ENCODE measurements at places on chromosomes 16 and 17. TPM values are rescaled to one million over a fixed set of nuclear protein-coding genes. Genes with fewer than 3 reads are reported as not detected.

DNA sequence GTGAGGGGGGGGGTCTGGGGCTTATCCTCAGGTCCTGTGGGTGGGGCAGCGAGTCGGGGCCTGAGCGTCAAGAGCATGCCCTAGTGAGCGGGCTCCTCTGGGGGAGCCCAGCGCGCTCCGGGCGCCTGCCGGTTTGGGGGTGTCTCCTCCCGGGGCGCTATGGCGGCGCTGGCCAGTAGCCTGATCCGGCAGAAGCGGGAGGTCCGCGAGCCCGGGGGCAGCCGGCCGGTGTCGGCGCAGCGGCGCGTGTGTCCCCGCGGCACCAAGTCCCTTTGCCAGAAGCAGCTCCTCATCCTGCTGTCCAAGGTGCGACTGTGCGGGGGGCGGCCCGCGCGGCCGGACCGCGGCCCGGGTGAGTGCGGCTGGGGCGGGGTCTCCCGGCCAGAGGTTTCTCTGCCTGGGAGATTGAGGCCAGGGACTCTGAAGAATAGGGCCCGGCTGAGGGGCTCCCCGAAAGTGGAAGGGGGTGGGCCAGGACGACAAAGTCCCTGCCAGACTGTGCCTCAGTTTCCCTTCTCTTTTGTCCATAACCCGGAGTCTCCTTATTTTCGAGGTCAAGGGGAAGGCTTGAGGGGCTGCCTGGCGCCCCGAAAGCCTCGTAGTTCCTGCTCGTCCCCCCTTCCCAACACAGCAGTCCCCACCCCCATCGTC lies at the start of gene FGF11:
FGF11 (plus strand) TSS at position 51 of the 651 bp plus-strand sequence; CDS start at position 160, 109 bp downstream.
- H3K4me1 ChIP-seq: peaks cover 2% of the 10 kb centered on the region
- DNase-seq: no peak
- H3K27me3 ChIP-seq: peaks cover 11% of the 10 kb centered on the region
- peak within 1 kb of the TSS; percentile 65 for H3K4me3 ChIP-seq

GRCh38 chr17:44914148-44914547 lies 1.2 kb downstream of the GFAP start:
- no peak overlapping the region for H3K4me3 ChIP-seq
- H3K27me3 ChIP-seq: peaks cover 21% of the 10 kb centered on the region
- no peak for DNase-seq
- peaks cover 5% of the 10 kb centered on the region for H3K4me1 ChIP-seq

- H3K27ac ChIP-seq: no peak overlapping the region
- DNase-seq: no peak
- no peaks in the 10 kb centered on the region for H3K27me3 ChIP-seq
- H3K4me1 ChIP-seq: peaks cover 5% of the 10 kb centered on the region
Observed at GRCh38 chr17:41971721-41972523, 5.3 kb downstream of the CNP start.

DNA sequence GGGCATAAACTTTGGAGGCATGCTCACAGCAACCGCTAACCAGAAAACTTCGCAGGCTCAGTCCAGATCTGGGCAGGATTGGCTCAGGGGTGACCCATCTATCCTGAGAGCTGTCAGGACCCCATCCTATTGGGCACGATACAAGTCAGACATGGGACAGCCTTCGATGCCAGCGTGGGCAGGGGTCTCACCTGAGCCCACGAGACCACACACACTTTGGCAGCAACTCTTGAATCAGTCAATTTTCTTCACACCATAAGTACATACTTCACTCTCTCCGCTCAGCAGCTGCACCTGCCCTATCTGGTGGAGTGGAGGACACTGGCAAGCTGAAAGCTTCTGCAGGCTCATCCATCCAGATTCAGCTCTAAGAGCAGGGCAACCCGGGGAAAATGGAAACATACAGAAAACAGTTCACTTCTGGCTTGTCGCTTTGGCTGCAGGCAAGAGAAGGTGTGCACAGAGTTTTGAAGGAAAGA lies 48.3 kb downstream of the ZFHX3 start:
- no peak for DNase-seq
- H3K27ac ChIP-seq: no peak overlapping the region
- no peaks in the 10 kb centered on the region for H3K4me1 ChIP-seq
- no peaks in the 10 kb centered on the region for H3K27me3 ChIP-seq
- H3K4me3 ChIP-seq: no peak overlapping the region
- H3K36me3 ChIP-seq: no peaks in the 10 kb centered on the region

GRCh38 chr16:56769677-56770076 lies 39.7 kb downstream of the NUP93 start:
- no peak overlapping the region for H3K4me3 ChIP-seq
- no peaks in the 10 kb centered on the region for H3K4me1 ChIP-seq

- no peak overlapping the region for H3K27ac ChIP-seq
- H3K36me3 ChIP-seq: no peaks in the 10 kb centered on the region
- H3K4me3 ChIP-seq: no peak overlapping the region
- H3K27me3 ChIP-seq: no peaks in the 10 kb centered on the region
- DNase-seq: no peak
Observed at GRCh38 chr16:75559564-75560372, 3.7 kb upstream of the TMEM231 start.

- no peak for DNase-seq
- no peak overlapping the region for H3K4me3 ChIP-seq
- no peaks in the 10 kb centered on the region for H3K36me3 ChIP-seq
- no peak overlapping the region for H3K27ac ChIP-seq
- H3K4me1 ChIP-seq: no peaks in the 10 kb centered on the region
Observed at GRCh38 chr16:10205688-10206087, 23.5 kb upstream of the GRIN2A start.

DNA sequence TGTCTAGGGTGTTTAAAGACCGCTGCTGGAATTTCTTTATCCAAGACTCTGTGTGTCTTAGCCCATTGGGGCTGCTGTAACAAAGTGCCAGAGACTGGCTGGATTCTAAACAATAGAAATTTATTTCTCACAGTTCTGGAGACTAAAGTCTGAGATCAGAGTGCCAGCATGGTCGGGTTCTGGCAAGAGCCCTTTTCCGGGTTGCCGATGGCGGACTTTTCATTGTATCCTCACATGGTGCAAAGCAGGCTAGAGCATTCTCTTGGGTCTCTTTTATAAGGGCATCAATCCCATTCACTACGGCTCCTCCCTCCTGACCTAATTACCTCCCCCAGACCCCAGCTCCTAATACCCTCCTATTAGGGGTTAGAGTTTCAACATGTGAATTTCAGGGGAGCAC lies 9.5 kb downstream of the NLRC5 start:
- no peak overlapping the region for H3K4me3 ChIP-seq
- H3K4me1 ChIP-seq: no peaks in the 10 kb centered on the region
- no peak overlapping the region for H3K27ac ChIP-seq
- peaks cover 5% of the 10 kb centered on the region for H3K27me3 ChIP-seq
- no peaks in the 10 kb centered on the region for H3K36me3 ChIP-seq
- no peak for DNase-seq

DNA sequence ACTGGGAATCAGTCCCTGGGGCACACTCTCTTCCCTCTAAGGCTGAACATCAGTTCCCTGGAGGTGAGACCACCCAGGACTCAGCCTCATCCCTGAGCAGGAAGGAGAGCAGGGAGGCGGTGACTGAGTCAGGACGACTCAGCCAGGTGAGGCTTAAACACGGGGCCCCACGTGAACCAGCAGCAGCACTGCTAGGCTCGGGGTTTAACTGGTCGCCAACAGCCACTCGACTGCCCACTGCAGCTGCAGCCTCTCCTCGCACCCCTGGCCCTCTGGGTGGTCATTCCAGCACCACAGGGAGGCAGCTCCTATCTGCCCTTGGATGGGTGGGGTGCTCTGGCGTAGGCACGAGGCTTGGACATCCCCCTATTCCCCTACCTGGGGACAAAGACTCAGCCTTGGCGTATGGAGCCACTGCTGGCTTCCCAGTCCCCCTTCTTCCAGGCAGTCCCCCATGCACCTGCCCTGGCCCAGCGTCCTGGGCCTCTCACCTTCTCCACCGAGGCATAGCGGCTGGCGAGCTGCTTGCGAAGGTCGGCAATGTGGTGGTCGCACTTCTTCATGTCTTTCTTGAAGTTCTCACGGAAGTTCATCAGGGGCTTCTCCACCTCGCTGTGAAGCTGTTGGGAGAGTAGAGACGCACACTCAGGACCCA lies 21.2 kb upstream of the RCVRN start:
- H3K36me3 ChIP-seq: no peaks in the 10 kb centered on the region

DNA sequence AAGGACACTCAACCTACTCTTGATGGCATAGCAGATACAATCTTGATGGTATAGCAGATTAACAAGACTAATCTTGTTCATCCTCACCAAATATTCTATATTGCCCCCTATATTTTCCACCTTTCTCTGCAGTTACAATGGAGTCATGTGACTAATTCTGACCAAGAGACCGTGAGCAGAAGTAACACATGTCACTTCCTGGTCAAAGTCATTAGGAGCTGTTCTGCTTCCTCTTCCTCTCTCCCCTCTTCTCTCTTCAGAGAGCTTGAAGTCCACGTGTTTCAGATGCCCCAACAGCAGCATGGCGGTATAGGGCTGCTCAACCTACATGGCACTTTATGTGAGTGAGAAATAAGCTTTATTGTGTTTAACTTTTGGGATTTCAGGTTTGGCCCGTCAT lies 55.3 kb upstream of the ERCC4 start:
- no peak for DNase-seq
- no peak overlapping the region for H3K4me3 ChIP-seq
- no peak overlapping the region for H3K27ac ChIP-seq
- no peaks in the 10 kb centered on the region for H3K4me1 ChIP-seq

GRCh38 chr17:77119668-77120301 lies 21.0 kb upstream of the SEC14L1 start:
- no peak for DNase-seq
- H3K4me3 ChIP-seq: no peak overlapping the region
- H3K4me1 ChIP-seq: no peaks in the 10 kb centered on the region

GRCh38 chr17:44268709-44269534 lies 987 bp upstream of the SLC4A1 start:
- no peaks in the 10 kb centered on the region for H3K36me3 ChIP-seq
- no peak overlapping the region for H3K4me3 ChIP-seq
- no peak overlapping the region for H3K27ac ChIP-seq
- peaks cover 7% of the 10 kb centered on the region for H3K4me1 ChIP-seq

DNA sequence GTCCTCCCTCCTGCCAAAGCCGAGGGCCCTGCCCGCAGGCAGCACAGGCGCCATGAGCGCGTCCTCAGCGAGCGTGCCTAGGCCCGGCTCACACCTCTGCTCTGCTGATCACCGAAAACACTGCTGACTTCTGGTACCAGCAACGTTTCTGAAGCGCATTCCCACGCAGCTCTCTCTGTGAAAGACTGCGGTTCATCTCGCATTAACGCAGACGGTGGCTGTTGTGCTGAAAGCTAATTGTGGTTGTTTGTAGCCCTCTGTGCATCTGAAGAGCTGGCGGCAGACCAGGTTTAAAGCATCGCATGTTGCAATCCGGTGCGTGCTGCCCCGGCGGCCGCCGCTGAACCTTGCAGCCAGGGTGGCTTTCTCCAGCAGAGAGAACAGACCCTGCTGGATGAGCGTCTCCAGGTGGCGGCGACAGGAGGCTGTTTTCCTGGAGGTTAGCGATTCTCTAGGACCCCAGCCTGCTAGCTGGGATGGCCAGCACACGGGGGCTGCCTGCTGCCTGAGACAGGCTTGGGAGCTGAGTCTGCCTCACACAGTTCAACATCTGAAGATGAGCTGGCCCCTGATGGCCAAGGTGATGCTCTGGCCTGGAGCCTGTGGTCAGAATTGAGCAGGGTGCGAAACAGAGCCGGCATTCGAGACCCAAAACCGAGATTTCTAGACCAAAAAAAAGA lies 49.8 kb upstream of the CHMP6 start:
- H3K4me3 ChIP-seq: no peak overlapping the region
- H3K36me3 ChIP-seq: no peaks in the 10 kb centered on the region
- DNase-seq: no peak
- no peaks in the 10 kb centered on the region for H3K4me1 ChIP-seq

- H3K27me3 ChIP-seq: no peaks in the 10 kb centered on the region
- no peak for DNase-seq
- no peak overlapping the region for H3K27ac ChIP-seq
- H3K4me1 ChIP-seq: peaks cover 19% of the 10 kb centered on the region
- no peak overlapping the region for H3K4me3 ChIP-seq
Observed at GRCh38 chr17:46175891-46176290, 17.3 kb downstream of the KANSL1 start.

- peaks cover 10% of the 10 kb centered on the region for H3K36me3 ChIP-seq
- no peak overlapping the region for H3K27ac ChIP-seq
- no peaks in the 10 kb centered on the region for H3K27me3 ChIP-seq
- H3K4me3 ChIP-seq: no peak overlapping the region
- DNase-seq: no peak
- peaks cover 10% of the 10 kb centered on the region for H3K4me1 ChIP-seq
Observed at GRCh38 chr16:30003670-30004423, 7.0 kb downstream of the DOC2A start.

GRCh38 chr17:13385481-13385911 lies 216.2 kb downstream of the HS3ST3A1 start:
- H3K4me1 ChIP-seq: no peaks in the 10 kb centered on the region
- no peak for DNase-seq
- H3K36me3 ChIP-seq: no peaks in the 10 kb centered on the region
- H3K27ac ChIP-seq: no peak overlapping the region
- H3K27me3 ChIP-seq: no peaks in the 10 kb centered on the region

The DHX58 gene
- polyA plus RNA-seq: 10.3 TPM

The KCNH6 gene
- 5.0 TPM for polyA plus RNA-seq

The DPEP1 gene
- polyA plus RNA-seq: 2.8 TPM

The SRL gene
- polyA plus RNA-seq: 0.09 TPM

The KRT14 gene
- polyA plus RNA-seq: 0.35 TPM

The PERCC1 gene
- not detected for polyA plus RNA-seq

The AIPL1 gene
- 0.56 TPM for polyA plus RNA-seq
